Jurkat, Clone E6-1 (cell line): ENCODE measurements at places on chromosomes 4 and X.

GRCh38 chr4:37561803-37562207 lies 124.4 kb downstream of the RELL1 start:
- DNase-seq = no peak

- DNase-seq = no peak
These were observed 62.7 kb downstream of the NEUROG2 start for GRCh38 chr4:112453321-112453720.

GRCh38 chrX:102138064-102138463 lies 4.2 kb downstream of the TCEAL6 start:
- DNase-seq = no peak

DNA sequence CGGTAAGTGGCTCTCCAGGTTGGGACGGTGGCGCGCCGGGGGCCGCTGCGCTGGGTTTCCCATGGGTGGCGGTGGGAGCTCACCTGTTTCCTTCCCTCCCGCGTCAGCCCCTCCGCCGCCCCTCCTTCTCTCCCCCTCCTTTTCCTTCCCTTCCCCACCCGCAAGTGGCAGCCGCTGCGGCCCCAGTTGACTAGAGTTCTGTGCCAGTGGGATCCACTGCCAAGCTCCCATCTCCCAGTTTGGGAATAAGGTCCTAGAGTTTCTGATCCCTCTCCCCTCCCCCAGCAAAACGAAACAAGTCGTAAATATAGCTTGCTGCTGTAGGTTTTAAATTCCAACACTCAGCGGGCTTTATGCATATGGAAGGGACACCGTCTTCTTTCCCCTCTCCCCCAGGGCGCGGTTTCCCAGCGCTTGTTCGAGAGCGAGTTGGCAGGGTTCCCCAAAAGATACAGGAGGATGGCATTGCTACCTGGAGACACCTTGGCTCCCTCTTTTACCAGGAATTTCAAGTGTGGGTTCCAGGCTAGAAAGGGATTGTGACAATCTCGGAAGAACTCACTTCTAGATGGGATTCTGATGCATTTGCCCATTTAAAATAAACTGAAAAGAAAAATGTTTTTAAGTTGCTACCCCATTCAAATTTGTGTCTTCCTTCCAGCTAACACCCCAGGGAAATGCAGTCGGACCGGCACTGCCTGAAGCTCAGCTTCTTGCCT lies 1.2 kb downstream of the TLL1 start:
- DNase-seq = no peak

DNA sequence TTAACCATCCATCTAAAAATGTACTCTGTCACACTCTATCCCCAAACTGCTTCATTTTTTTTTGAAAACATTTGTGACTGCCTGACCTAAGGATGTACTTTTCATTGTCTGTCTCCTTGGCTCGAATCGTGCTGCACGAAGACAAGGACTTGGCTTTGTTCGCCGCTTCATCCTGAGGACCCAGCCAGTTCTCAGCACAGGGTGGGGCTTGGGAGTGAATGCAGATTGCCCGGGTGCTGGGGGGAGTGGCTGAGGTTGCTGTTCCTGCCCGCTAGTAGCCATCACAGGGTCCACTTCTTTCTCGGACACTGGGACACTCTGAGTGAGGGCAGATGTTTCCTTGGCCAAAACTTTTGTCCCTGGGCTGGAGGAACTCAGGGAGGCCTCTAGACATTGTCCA lies 70.1 kb upstream of the CLCN4 start:
- DNase-seq = no peak

DNA sequence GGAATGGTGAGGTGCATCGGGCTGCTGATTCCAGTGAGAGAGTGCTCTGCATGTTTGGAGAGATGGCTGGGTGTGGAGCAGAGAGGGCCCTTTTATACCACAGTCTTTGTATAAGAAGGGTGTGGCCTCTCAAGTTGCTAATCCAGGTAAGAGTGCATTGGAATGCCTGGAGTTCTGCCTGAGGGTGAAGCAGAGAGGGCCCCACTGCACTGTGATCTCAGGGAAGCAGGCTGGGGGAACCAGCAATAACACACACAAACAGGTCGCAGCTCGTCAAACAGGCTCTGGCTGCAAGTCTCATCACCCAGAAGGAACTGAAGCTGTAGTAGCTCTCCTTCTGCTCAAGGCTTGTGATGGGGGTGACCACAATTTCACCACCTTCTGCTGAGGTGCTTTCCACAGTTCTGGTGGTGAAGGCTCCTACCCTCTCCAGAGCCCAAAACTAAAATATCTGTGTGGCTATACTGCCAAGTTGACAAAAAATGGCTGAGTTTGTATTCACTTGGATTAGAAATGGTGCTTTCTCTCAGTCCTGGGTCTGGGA lies 687.4 kb upstream of the HS3ST1 start:
- DNase-seq = no peak

DNA sequence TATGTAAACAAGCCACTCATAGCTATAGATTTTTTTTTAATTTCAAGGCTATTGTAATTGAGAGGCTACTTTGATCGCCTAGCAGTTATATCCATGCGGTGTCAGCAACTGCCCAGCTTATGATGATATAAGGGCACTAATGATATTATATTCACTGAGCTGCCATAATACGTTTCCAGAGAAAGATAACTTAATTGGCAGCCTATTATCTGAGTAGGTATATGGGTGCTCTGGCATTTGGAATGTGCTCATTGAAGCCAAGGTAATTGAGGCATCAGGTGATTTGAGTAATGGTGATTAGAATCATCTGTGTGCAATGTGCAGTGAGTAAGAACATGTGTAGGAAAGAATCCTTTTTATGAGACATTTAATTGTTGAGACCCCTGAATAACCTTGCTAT lies 490.0 kb downstream of the CENPC start:
- no peak for DNase-seq

DNA sequence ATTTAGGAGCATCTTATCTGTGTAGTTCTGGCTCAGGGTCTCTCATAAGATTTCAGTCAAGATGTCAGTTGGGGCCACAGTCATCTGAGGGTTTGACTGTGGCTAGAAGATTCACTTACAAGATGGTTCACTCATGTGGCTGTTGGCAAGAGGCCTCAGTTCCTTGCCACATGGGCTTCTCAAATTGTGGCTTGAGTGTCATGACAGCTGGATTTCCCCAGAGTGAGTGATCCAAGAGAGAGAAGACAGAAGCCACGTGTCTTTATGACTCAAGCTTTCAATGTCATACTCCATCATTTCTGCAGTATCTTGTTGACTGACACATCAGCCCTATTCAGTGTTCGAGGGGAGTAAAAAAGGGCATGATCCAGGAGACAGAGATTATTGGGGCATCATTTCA lies 131.3 kb upstream of the AP1S2 start:
- no peak for DNase-seq

DNA sequence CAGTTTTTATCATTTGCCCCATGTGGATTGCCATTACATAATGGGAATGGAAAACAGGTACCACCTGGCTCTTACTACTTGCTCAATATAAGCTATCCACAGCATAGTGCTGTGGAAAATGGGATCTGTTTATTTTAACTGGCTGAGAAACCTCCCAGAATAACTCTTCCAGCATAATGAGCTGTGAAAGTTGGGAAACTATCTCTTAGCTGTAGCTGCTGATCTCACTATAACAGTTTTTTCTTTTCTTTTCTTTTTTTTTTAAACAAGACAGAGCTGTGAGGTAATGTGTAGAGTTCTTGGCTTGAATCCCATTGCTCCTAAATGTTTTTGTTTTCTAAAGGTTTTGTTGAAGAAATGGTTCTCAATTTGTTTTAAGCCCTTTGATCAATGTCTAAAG lies 988.3 kb downstream of the PCDH19 start:
- no peak for DNase-seq

GRCh38 chr4:83212041-83212851 lies 72.4 kb downstream of the COQ2 start:
- DNase-seq = peak; percentile 80

- DNase-seq = peak; percentile 15
These were observed 19.3 kb downstream of the SLC25A53 start for GRCh38 chrX:104137496-104137895.
